Activated naive CD4-positive, alpha-beta T cell treated with Interleukin-2 at 50 U/mL for 16 hours (primary cell): ENCODE measurements at places on chromosomes 5 and 9.

DNA sequence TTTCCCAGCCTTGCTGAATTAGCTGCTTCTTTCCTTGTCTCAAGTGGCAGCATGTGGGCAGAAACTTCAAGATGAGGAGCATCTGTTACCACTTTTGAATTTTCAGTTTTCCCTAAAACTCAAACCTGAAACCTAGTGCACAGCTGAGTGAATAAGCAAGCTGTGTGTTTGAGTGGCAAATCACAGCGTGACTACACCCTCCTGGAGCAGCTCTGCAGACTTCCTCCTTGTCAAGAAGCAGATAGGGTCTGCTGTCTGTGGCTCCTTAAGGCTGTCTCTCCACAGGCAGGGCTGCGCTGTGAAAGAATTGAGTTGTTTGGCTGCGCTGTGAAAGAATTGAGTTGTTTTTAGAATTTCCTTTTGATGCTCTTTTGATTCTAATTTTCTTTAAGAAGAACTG, 179.7 kb upstream of the HAPLN1 start:
- no peak for DNase-seq

GRCh38 chr9:77307166-77307565, 129.8 kb downstream of the VPS13A start:
- DNase-seq = no peak

GRCh38 chr5:33032271-33033070, 321.4 kb downstream of the NPR3 start:
- no peak for DNase-seq

GRCh38 chr9:135130207-135130976, 42.9 kb downstream of the OLFM1 start:
- DNase-seq = peak; percentile 21

DNA sequence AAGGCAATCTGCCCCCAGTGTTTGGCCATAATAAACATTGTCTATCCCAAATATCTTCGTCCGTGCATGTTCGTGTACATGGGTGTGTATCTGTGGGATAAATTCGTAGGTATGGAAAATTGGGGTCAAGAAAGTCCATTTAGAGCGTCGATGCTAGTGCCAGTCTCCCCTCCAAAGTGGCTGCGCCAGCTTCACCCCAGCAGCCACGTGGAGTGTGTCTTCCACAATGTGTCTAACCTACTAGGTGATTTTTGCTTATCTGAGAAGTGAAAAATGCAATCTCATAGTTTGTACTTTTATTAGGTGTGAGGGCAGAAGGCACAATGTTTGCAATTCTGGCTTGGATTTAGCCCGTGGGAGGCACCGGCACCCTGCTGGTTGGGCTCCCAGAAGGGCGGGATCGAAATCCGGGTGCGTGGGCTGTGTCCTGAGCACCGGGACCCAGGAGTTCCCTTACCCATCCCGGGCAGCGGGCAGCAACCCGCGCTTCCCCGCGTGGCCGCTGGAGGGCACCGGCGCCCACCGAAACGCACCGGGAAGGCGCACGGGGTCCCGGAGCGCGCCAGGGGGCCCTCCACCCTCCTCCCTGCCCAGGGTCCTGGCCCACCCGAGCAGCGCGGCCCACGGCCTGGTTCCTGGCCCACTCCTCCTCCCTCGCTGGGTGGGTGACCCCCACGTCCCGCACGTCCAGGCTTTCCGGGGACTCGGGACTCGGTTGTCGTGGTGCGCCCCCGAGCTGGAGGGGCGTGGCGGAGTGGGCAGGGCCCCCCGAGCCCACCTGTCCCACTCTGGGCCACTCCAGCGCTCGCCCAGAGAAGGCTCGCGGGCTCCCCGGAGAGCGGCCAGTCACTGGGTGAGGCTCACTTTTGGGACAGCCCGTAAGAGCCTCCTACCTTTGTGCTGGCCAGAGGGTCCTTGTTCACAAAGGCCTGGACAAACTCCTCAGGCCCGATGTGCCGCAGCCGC, 55.4 kb upstream of the RNF130 start:
- DNase-seq = peak; percentile 12

DNA sequence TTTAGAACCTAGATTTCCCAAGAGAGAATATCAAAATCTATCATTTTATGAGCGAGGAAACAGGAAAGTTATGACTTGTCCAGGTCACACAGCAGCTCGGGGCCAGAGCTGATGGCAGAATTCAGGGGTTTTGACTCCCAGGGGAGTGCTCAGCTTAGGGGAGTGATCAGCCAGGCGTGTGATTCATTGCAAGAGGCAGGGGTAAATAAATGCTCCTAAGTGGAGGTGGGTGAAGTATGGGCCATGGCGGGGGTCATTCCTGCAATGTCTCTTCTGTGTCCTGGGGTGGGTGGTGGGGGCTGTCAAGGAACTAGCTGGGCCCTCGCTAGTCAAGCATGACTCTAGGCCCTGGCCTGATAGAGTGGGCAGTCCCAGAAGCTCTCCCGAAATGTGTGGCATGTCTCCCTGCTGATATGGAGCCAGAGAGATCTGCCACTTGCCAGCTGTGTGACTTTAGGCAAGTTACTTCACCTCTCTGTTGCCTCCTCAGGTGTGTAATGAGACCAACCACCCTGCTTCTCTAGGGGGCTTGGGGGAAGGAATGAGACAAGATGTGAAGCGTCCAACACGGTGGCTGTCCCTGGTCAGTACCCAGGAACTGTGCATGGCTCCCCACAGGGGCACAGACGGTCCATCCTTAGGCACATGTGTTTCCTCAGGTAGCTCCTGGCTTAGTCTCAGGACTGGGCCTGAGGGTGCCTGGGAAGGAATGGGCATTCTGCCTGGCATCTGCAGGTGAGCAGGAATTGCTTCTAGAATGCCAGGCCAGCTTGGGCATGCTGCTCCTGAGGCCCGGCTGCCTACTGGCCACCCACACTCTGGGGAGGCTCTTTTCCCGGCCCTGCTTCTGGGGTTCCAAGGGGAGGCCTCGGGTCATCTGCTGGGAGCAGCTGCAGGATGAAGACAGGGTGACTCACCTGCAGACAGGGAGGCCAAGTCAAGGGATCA, 36.5 kb upstream of the SH3PXD2B start:
- DNase-seq = no peak

- no peak for DNase-seq
These were observed 759 bp upstream of the SUSD1 start for GRCh38 chr9:112175796-112176315.

- no peak for DNase-seq
These were observed 25.5 kb upstream of the CEP120 start for GRCh38 chr5:123448743-123449142.

DNA sequence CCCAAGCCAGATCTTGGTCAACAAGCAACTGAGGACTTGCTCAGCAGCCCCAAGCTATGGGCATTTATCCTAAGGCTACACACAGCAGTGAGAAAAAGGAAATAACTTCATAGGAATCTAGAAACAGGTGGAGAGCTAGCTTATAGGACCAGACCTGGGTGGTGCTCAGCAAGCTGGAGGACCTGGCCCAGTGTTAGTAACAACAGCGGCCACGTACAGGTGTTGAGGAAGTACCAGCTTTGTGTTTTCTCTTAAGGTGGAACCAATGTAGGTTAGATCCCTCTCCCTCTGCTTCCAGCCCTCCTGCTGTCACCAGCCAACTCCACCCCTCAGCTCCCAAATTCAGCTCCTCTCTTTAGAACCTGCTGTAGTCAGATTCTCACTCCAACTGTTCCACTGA, 43.4 kb downstream of the IRF1 start:
- DNase-seq = no peak

- no peak for DNase-seq
These were observed 39.2 kb downstream of the ADAMTS19 start for GRCh38 chr5:129499208-129499852.

- no peak for DNase-seq
These were observed 211.9 kb upstream of the CLINT1 start for GRCh38 chr5:158070859-158071258.

- DNase-seq = no peak
These were observed 20.3 kb upstream of the RNF20 start for GRCh38 chr9:101513351-101513750.

GRCh38 chr5:179217956-179218942, 127.0 kb downstream of the ADAMTS2 start:
- no peak for DNase-seq

GRCh38 chr5:14261856-14262611, 118.9 kb downstream of the TRIO start:
- DNase-seq = no peak

DNA sequence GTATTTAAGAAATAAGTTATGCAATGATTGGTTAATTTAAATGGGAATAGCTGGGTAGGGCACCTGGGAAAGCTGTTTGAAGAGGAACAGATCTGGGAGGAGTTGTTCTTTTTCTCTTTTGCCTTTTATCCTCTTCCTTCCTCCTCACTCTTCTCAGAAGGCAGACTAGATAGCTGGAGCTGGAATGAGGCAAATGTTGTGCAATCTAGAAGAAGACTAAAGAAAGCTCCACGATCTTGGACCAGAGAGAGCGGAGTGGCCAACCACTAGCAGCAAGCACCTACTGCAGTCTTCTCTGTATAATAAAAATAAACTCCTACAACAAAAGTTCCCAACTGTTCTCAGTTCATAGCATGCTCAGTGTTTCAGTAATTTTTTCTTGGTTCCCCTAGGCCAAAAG, 19.3 kb downstream of the GLIS3 start:
- no peak for DNase-seq

- no peak for DNase-seq
These were observed 17.5 kb downstream of the OSTF1 start for GRCh38 chr9:75105841-75106240.

- no peak for DNase-seq
These were observed 70.7 kb upstream of the SHISAL2B start for GRCh38 chr5:64619609-64620008.

- no peak for DNase-seq
These were observed 69.1 kb downstream of the GDNF start for GRCh38 chr5:37770786-37771185.

GRCh38 chr5:96933764-96934707, 1.8 kb upstream of the LNPEP start:
- no peak for DNase-seq
